Melanocyte of skin (primary cell): ENCODE measurements at places on chromosomes 3 and 15. TPM values are rescaled to one million over a fixed set of nuclear protein-coding genes. Genes with fewer than 3 reads are reported as not detected.

The LRTM1 gene
- not detected in 2 replicates for total RNA-seq

The GOLGA8S gene
- not detected in 2 replicates for total RNA-seq

The EPHB1 gene
- total RNA-seq: 0.36 TPM in 1 of 2 replicates, not detected in the other

The CADM2 gene
- not detected in 2 replicates for total RNA-seq

The TERC gene
- total RNA-seq: 589 and 737 TPM in 2 replicates

The PP2D1 gene
- not detected in 2 replicates for total RNA-seq

The PLA1A gene
- 29.9 and 65.6 TPM in 2 replicates for total RNA-seq

The P2RY12 gene
- total RNA-seq: 1.00 and 2.8 TPM in 2 replicates

The ZNF660 gene
- total RNA-seq: 1.00 and 1.2 TPM in 2 replicates

The APPL1 gene
- total RNA-seq: 27.3 and 52.3 TPM in 2 replicates

The GMNC gene
- not detected in 2 replicates for total RNA-seq

The TUSC7 gene
- not detected in 2 replicates for total RNA-seq

The MYO5A gene
- 399 and 809 TPM in 2 replicates for total RNA-seq

The SPG21 gene
- 98.4 and 118 TPM in 2 replicates for total RNA-seq

The CSPG5 gene
- 0.33 and 0.46 TPM in 2 replicates for total RNA-seq

The ZNF385D gene
- 0.33 TPM in 1 of 2 replicates, not detected in the other for total RNA-seq

The GPR171 gene
- 0.15 TPM in 1 of 2 replicates, not detected in the other for total RNA-seq

The PDCD10 gene
- 58.5 and 92.7 TPM in 2 replicates for total RNA-seq

The CLRN1 gene
- not detected in 2 replicates for total RNA-seq

The CTXN2 gene
- under 0.01 TPM in 1 of 2 replicates, not detected in the other for total RNA-seq

The ATOSA gene
- total RNA-seq: 17.8 and 22.0 TPM in 2 replicates

The PRKCD gene
- total RNA-seq: 4.8 and 6.9 TPM in 2 replicates
